ENCODE measurements at places on chromosomes 12 and 14. TPM values are rescaled to one million over a fixed set of nuclear protein-coding genes. Genes with fewer than 3 reads are reported as not detected.

GRCh38 chr14:69741055-69741454 lies 25.9 kb upstream of the SRSF5 start:
- DNase-seq = no peak

- no peak for DNase-seq
Observed at GRCh38 chr14:70780396-70781075, 28.8 kb downstream of the MAP3K9 start.

KLRC3 gene
- total RNA-seq = 0.37 TPM

DNA sequence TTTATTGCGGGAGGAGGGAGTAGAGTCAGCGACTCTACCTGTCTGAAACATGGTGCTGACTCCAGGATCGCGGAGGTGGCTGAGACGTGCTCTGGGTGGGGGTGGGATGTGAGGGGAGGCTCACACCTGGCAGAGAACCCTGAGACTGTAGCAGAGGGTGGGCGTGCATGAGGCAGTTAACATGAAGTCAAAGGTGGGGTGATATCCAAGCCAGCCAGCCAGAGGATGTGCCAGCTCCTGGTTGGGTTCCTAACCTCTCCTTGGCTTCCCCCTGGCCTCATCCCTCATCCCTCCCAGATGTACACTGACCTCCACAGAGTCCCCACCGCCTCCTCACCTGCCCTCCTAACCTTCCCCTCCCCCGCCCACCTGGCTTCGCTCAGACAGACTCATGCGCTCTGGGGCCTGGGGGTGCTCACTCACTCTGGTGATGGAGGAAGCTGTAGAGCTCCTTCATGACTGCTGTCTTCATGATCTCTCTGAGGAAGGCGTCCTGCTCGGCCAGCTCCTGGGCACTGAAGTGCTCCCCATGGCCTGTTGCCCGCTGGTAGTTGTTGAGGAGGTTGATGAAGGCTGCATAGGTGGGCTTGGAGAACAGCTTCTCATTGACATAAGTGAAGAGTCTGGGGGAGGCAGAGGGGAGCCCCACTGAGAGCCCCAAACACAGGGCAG lies 9.3 kb downstream of the ENDOU start:
- no peak for DNase-seq

DNA sequence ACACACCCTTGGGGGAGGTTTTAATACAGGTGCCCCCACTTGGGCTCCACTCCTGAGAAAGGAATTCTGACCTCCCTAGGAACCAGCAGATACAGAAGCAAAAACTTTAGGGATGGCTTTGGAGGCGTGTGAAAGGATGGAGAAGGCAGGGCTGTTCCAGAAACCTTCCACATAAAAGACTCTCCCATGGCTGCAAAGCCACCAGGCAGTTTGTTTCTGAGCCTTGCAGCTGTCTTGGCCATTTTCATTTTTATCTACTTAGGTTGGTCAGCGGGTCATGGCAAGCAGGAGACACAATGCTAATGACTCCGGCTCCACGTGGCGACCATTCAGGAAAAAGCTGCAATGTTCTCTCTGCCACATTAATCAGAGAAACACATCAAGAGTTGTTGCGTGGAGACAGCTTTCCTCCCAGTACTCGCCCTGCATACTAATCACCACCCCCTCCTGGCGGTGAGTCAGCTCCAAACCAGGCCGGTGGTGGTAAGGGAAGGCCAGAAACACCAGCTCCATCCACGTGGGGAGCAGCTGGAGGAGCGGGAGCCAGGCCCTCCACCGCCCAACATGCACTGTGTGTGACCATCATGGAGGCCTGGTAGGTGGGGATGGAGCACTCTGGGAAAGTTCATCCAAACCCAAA lies 30.9 kb upstream of the IRF2BPL start:
- DNase-seq = peak; percentile 85

- DNase-seq = peak; percentile 14
Observed at GRCh38 chr14:53608369-53608768, 348.3 kb downstream of the BMP4 start.

- no peak for DNase-seq
Observed at GRCh38 chr12:118060301-118061010, 523 bp downstream of the WSB2 start.

DNA sequence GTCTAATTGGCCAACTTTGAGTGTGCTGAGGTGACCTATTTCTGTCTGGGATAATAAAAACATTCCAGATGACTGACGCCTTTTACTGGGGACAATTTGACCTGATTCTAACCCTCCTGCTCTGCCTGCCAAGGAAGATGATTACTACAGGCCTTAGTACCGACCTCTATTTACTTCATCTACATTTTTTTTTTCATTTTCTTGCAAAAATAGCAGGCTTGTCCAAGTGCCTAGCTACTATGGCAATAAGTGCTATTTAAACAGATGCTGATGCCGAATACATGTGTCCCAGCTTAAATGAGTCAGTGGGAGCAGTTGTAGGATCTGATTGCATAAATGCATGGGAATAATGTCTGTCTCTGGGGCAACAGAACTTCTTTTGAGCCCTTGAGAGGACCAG lies 254.3 kb downstream of the RGS6 start:
- peak; percentile 18 for DNase-seq

DNA sequence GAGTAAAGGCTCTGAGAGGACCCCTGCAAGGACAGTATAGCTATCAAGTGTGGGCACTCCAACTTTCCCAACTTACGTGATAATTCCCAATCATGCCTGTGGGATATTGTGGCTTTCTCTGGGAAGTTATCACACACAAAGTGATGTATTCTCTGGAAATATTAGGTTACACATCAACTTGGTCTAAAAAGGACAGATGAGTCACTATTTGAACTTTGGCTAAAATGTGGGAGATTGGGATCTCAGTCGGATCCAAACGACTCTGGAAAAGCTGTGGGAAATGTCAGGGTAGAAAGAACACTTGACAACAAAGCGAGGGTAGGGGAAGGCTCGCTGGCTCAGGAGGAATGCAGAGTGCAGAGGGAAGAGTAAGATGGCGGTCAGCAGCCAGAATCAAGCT lies 1048.9 kb downstream of the BCL11B start:
- DNase-seq = no peak

DNA sequence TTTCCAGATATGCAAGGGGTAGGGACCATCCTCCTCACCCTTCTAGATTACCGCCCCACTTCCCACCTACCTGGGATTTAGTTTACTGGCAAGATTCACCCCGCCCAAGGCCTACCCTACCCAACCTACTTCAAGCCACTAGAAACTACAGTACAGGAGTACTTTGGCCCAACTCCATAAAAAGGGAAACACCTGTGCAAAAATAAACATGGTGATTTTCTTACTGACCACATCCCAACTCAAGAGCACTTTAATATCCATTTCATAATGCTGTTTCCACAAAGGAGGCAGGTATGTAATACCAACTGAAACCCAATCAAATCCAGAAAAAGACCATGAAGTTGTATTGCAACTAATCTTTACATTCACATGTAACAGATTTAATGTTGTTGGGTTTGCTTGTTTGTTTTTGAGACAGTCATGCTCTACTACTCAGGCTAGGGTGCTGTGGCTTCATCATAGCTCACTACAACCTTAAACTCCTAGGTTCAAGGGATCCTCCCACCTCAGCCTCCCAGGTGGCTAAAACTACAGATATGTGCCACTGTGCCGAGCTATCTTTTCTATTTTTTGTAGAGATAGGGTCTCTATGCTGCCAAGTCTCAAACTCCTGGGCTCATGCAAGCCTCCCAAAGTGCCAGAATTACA lies 41.7 kb upstream of the RAP1B start:
- no peak for DNase-seq

- DNase-seq = no peak
Observed at GRCh38 chr14:93857081-93857480, 68.8 kb upstream of the PRIMA1 start.

DNA sequence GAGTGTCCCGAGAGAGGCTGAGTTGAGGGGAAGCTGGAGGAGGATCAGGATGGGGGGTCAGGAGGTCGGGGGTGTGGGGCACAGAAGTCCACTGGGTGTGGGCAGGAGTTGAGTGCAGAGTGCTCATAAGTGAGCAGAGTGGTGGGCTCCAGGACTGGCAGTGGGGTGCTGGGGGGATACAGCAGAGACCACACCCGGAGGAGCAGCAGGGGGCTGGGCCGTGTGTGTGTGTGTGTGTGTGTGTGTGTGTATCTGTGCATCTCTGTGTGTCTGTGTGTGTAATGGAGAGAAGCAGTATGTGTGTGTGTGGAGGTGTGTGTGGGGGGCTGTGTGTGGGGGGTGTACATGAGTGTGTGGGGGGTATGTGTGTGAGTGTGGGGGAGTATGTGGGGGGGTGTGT lies 4.9 kb upstream of the NUDT14 start:
- no peak for DNase-seq

DNA sequence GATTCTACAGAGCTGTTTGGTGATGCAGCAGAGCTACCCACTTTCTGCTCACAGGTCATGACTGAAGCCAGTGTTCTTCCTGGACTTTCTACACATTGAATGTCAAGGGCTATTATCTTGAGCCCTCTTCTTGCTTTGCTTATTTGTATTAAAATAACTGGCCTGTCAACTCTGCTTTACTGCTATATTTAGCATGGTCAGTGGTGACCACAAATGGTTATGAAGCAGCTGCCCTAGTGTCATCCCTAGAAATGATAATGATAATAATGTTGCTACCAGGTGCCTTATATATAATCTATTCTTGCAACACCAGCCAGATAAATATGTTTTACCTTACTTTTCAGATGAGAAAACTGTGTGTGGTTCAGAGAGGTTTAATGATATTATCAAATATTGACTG lies 2.6 kb upstream of the LRRC10 start:
- DNase-seq = no peak

- no peak for DNase-seq
Observed at GRCh38 chr14:75142494-75142893, 15.6 kb upstream of the NEK9 start.

DNA sequence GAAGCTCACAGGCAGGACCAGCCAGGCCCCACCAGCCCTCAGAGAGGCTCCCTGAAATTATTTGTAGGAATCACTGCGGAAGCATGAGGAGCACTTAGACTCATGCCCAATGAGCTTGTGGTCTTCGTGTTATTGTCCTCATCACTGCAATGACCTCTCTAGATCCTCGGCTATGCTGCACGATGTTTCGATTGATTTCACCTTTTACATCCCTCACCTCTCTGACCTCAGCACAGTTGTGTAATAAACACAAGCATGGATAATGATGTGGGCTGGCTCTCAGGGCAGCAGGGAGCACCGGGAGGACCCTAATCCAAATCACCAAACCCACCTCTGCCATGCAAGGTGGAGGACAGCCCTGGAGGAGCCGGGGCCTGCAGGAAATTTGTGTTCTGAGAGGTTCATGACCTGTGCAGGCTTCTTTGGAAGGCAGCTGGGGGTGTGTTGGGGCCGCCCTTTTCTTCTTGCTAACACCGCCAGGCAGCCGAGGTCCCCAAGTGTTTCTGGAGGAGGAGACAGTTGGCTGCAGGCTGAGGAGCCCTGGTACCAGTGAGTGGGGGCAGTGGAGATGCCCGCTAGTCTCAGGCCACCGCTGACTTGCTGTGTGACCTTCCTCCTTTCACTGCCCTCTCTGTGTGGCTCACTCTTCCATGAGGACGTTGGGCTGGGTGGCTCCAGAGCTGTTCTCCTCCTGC lies 29.5 kb upstream of the EML1 start:
- DNase-seq = no peak

DNA sequence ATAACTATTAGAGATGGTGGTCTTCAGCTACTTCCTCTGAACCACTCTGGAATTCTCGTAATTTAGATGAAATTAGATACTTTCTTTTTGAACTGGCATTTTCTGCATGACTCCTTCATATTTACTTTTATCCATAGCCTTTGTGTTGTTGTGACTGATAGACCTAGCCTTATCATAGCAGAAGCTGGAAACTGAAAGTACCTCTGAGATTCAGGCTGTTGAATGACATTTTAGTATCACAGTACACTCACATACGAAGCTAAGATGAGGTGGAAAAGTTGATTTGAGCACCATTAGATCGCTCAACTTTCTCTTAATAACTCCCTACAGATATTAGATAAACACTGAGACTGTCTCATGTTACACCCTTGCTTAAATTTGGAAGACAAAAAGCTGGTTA lies 525.1 kb upstream of the FBXO33 start:
- no peak for DNase-seq

CAPZA3 gene
- not detected for total RNA-seq

- DNase-seq = no peak
Observed at GRCh38 chr12:58596381-58596780, 323.9 kb downstream of the LRIG3 start.

DNA sequence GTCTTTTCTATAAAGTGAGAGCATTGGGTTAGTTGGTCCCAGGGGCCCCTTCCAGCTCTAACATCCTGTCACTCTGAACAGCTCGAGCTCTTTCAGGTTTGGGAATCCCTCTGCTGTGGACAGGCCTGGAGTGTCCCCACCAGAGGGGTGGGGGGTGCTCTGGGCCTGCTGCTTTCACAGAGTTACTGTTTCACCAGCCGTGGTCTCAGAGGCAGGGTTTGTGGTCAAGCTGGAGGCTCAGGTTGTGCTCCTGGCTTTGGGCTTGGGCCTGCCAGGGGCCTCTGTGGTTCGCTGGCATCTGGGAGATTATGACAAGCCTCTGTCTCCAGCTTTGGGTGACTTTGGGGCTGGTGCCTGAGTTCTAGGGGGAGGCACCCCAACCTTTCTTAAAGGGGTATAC lies 59.6 kb downstream of the FBXL14 start:
- DNase-seq = no peak

DNA sequence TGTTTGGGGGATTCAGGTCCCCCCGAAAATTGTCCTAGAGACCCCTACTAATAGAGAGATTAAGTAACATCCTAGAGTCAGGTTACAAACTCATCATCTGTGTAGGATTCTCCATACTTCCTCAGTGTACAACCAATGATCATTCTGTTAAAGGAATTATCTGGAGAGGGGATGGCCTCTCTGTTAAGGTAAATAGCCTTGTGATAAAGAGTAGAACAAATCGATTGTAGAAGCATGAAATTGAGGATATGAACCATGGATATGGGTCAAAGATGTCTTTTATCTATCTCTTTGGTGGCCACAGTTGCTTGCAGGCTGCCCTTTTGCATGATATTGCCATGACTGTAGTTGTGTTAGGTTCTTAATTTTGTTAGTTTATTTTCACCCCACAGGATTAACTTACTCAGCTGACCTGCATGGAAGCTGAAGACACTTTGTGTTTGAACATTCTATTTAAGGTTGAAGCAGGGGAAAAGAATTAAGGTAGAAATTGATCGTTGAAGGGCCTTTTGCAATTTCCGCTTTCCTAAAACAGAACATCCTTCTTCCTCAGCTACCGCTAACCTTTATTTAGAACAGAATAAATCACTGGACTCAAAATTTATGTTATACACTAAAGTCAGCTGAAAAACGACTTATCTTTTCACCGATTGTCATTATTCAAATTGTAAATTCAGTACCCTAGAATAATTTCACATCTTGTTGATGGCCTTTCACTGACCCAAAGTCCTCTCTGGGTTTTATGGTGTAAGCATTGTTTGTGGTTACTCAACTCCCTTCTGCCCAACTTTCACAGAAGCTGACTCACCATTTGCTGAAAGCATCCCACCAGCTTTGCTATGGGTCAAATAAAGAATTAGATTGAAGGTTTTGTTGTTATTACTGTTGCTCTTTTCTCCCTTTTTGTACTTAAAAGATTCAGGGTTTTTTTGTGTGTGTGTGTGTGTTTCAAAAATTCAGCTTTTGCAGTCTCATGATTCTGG lies 52.3 kb downstream of the IRAK3 start:
- DNase-seq = peak; percentile 71
